Fibroblast of skin of right biceps (primary cell): ENCODE measurements at places on chromosomes 3 and 15.
A peak's percentile ranks its signal among the peaks of the same experiment; 100 is the strongest.

DNA sequence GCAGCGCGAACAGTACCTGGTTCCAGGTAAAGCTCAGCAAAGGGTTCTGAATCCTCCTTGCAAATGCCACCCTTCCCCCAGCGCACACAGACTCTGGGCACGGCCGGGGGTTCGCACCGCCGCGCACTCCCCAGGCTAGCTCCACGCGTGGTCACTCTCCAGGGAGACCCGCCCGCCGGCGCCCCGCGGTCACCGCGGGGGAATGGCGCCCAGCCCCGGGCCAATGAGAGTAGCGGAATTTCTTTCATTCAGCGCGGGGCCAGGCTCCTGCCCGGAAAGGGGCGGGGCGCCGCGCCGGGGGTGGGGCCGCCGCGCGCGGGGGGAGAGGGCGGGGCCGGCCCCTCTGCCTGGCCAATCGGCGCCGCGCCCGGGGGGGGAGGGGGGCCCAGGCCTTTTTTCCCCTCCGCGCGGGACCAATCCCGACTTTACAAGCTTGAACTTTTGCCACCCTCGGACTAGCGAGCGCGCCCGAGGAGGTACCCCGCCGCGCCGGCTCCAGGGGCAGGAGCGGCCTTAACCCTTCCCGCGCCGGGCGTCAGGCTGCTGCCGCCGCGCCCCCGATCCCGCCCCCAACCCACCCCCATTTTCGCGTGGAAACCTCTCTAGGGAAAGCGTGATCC lies 1.1 kb upstream of the SMAD6 start:
- DNase-seq, result peak; percentile 98

DNA sequence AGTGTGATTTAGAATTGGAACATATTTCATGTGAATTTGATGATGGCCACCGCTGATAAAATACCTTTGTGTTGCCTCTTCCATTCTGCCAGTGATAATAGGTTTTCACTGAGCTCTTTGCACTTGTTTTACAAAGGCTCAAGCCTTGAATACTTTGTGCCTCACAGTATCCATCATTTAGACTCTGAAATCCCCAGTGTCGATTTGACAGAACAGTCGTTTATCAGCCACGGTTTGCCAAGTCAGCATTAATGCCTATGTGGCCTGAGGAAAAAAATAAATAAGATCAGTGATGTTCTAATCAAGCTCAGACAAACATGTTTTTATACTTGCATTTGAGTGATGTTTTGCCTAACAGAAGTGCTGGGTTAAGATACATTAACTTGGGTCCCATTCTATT lies 399.1 kb downstream of the RBMS3 start:
- no peak for DNase-seq

DNA sequence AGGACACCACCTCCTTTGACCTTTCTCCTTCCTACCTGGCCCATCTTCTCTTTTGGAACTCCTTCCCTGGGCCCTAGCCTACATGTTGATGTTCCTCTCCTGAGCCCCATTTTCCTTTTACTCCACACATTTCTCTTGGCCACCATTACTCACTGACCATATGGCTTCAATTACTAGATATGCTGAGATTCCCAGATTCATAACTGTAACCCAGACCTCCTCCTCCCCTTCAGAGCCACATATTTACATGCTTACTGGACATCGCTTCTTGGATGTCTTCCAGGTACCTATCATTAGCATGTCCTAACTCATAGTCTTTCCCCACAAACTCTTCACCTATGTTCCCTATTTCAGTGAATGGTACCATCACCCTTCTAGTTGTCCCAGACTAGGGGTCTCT lies 24.4 kb upstream of the TRIM59 start:
- peak; percentile 99 for DNase-seq

GRCh38 chr3:73874606-73875369 lies 250.0 kb upstream of the PDZRN3 start:
- no peak for DNase-seq

DNA sequence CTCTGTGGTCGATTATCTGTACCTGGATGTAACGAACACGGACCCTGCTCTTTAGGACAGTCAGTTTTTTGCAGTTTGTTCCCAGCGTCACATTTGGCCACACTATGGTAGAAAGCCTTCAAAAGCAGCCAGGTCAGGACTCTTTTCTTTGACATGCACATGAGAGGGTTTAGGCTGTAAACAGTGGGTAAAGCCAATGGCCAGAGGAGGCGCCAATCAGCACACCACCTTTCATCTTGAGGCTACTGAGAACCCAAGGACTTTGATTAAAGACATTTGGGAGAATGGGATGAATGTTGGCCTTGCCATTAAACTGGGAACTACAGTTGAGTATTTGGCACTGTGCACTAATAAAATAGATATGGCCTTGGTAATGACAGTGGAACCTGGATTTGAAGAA lies 225.9 kb downstream of the OXSM start:
- DNase-seq, result no peak

- DNase-seq, result no peak
Measured at GRCh38 chr3:30581067-30581585, 25.3 kb upstream of the TGFBR2 start.

- DNase-seq, result peak; percentile 26
Measured at GRCh38 chr3:45881078-45882022, 5.0 kb upstream of the CCR9 start.

- DNase-seq, result peak; percentile 47
Measured at GRCh38 chr15:89898614-89899294, 5.0 kb upstream of the AP3S2 start.

GRCh38 chr15:68783226-68784058 lies 37.3 kb downstream of the ANP32A start:
- DNase-seq, result no peak

DNA sequence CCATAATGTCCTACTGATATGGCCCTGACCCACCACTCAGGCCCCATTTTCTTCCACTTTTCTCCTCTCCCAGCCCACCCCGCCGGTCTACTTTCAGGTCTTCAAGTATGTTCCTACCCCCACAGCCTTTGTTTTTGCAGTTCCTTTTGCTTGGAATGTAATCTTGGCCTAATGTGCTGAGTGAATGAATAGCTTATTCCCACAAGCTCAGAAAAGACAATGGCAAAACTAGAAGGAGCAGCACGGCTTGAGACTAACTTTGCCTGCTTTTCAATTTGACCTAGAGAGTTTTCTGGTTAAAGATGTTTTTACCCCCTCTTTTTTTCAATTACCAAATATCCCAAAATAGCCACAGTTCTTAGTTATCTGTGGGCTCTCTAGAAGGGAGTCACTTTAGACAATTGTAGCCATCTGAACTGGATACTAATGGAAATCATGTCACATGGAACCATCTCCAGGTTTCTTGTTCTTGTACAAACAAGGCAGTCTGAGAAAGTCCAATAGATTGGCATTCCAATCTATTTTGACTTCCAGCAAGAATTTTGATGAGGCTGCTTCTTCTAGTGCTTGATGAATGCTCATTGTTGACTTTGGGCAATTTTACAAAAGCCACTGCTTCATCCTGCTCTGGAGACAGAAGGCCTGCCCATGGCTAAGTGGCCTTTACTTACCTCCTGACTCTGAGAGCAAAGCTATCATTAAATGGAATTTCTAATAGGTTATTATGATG lies 16.3 kb upstream of the LMCD1 start:
- peak; percentile 48 for DNase-seq

DNA sequence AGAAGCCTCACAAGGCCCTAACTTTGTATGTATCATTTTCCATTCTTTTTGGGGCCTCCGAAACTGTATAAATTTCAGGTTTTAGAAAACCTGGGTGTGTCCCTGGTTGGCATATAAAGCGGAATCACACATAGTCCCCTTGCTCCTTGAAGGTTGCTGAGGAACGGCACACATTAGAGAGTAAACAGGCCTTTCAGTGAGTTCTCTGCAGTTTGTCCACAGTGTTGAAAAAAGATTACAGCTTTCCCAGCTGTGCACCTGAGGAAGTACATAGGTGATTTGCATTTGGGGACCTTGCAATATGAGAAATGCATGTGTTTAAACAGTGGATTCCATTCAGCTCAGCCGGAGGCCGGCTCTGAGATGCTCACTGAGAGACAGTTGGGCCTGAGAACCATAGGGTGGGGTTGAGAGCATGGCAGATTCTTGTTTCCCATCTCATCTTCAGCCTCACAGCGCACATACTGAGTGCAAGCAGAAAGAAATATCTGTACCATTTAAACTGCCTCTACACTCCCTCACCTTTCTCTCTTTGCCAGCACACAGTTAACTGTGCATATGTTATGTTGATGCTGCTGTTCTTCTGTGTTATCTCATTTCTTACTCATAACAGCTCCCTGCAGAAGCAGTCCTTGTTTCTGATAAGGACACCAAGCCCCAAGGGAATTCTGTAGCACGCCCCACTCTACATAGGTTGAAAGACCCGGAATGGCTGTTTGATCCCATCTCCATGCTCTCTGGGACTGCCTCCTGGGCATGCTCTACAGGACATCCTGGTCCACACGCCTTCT lies 60.4 kb downstream of the BOC start:
- no peak for DNase-seq

DNA sequence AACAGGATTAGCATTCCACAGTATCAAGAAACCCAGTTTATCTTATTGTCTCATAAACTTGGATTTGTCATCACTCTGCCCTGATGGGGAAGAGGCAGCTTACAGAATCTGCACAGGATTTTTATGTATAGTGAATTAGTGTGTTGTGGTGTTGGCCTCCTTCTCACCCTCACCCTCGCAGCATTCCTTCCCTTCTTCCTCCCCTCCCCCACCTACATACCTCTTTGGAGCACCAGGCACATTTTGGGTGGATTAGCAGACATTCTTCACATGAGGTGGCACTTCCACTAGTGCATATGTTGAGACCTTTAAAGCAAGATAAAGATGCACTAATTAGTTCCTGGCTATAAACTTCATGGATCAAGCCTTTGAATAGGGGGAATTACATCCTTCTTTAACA lies 13.9 kb downstream of the ITGB5 start:
- peak; percentile 45 for DNase-seq

- no peak for DNase-seq
Measured at GRCh38 chr3:99686469-99686868, 48.1 kb downstream of the COL8A1 start.

DNA sequence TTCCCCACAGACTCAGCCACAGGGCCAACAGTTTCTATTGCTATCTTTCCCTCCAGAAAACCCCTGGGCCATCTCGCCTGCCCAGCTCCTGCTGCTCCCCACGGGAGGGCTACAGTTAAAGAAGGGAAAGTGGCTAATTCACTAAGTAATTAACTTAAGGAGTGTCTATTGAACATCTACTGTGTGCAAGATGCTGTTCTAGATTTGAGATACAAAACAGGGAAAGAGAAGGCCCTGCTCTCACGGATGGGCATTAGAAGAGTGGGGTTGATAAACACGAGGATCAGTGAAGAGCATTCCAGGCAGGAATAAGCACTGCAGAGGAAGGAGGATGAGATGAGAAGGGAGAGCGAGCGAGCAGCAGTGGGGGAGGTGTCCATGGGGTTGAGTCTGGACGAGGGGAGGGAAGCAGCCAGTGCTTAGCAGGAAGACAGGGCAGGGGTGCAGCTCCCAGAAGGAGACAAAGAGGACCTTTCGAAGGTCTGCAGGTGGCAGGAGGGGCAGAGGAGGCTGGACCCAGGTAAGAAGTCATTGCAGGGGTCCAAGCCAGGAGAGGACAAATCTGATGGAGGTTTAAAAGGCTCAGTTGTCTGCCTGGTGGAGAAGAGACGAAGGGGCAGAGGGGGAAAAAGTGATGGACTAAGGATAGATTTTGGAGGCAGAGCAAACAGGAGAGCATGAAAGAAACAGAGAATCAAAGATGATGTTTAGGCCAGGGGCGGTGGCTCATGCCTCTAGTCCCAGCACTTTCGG lies 64.7 kb downstream of the KLF15 start:
- no peak for DNase-seq

GRCh38 chr15:60620708-60621107 lies 141.8 kb upstream of the ICE2 start:
- DNase-seq, result peak; percentile 26

GRCh38 chr3:184320104-184320445 lies 5.7 kb downstream of the EIF4G1 start:
- peak; percentile 98 for DNase-seq

- no peak for DNase-seq
Measured at GRCh38 chr3:4794331-4794730, 184.9 kb upstream of the BHLHE40 start.

GRCh38 chr3:109920749-109921148 lies 583.4 kb upstream of the DPPA4 start:
- no peak for DNase-seq

GRCh38 chr3:55069950-55070349 lies 142.1 kb upstream of the LRTM1 start:
- no peak for DNase-seq

DNA sequence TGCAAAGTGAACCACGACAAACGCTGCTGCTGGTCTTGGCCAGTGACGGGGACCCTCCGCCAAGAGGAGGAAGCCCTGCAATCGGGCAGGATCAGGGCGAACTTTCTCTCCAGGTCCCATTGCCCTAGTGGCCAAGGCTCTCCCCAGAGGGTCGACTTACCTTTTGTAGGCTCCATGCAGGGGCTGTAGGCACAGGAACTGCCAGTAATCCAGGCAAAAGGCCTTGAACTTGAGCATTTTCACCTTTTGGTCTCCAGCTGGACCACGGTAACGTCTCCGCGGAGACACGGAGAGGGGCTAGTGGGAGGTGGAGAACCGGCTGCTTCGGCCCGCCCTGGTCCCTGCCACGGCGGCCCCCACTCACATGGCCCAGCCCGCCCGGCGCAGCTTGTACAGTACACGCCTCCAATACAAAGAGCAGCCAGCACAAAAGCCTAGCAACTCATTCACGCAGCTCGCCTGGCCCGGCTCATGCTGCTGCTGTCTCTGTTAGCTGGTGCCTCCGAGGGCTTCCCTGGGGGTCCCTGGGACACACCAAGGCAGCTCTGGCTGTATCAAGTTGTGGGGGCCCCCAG lies 31.0 kb downstream of the IQSEC1 start:
- DNase-seq, result no peak

- no peak for DNase-seq
Measured at GRCh38 chr3:21528291-21528995, 222.6 kb downstream of the ZNF385D start.

- no peak for DNase-seq
Measured at GRCh38 chr15:75109736-75110130, 86.3 kb downstream of the PPCDC start.

GRCh38 chr15:99987701-99988100 lies 254.5 kb upstream of the LYSMD4 start:
- DNase-seq, result no peak

DNA sequence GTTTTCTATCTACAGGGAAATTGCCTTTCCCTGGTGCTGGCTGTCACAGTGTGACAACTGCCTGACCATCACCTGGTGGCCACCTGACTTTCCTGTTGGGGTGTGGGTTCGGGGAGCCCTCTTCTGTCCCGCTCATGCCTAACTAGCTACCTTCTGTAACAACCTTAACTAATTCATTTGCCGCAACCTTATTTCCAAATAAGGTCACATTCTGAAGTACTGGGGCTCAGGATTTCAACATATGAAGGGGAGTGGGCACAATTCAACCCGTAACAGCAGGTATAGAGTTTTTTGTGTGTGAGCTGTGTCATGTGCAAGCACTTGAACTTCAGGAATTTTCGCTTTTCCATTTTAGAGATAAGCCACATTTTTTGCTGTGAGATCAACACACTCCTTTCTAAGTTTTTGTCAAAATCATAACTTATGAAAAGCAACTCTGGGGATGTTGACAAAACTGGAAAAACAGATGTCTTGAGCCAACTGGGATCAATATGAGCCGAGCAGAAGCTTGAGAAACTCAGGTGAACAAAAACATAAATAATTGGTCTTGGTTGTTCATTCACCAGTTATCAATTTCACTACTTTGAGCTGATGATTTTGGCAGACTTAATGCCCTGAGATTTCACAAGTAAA lies 242.0 kb upstream of the RGMA start:
- DNase-seq, result no peak
